ENCODE measurements at places on chromosomes 16 and 17.

- DNase-seq, result no peak
Observed at GRCh38 chr16:55436587-55436986, 42.4 kb upstream of the MMP2 start.

GRCh38 chr17:39015546-39015935 is 48.3 kb upstream of the FBXO47 start:
- DNase-seq, result no peak

- no peak for DNase-seq
Observed at GRCh38 chr17:2395258-2396181, 5.3 kb downstream of the MNT start.

GRCh38 chr17:63751806-63752205 is 10.2 kb upstream of the STRADA start:
- DNase-seq, result peak; percentile 21

GRCh38 chr17:34254651-34255380 is at the start of gene CCL2:
TSS of gene CCL2 (plus strand) at chr17:34255285. CDS start at chr17:34255350, 65 bp downstream.
- DNase-seq, result no peak

DNA sequence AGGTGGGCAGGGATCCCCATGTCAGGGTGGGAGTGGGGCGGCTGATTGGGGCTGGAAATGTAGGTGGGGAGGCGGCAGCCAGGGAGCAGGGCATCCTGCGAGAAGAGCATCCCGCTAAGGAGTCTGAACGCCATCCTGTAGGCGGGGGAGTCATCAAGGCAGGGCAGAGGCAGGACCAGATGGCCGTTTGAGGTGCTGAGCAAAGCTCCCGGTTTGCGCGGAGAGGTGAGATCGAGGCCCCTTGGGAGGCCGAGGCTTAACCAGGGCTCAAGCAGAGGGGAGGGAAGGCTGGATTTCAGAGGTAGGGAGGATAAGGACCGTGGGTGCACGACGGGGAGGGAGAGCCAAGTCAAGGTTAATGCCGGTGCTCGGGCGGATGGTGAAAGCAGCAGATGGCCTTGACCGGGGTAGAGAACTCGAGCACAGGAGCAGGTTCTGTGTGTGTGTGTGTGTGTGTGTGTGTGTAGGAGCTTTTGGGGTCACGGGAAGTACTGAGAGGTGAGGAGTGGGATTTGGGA is 472 bp upstream of the NME2 start:
- no peak for DNase-seq

GRCh38 chr17:67132366-67132765 is 88.0 kb downstream of the CACNG1 start:
- DNase-seq, result no peak

- no peak for DNase-seq
Observed at GRCh38 chr17:78954684-78955083, 25.0 kb downstream of the LGALS3BP start.

GRCh38 chr16:56343661-56344517 is 81.5 kb downstream of the AMFR start:
- DNase-seq, result no peak

All from GM10248 (cell line).